Brain microvascular endothelial cell (primary cell): ENCODE measurements at places on chromosomes 12 and 14.

DNA sequence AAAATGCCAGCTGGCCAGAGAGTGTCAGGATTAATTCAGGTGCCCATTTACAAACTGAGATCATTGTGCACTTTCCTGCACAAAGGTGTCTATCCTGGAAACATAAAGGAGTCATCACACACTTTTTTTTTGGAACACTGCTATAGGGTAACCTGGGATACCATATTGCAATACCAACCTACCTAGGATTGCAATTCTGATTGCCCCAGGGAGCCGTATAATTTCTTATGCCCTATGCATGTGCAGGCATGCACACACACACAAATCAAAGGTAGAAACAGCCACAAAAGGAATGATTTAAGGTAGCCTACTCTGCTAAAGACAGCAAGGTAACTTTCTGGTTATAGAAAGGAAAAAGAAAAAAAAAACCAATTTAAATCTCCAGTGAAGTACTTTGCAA, 285.3 kb upstream of the KITLG start:
- no peak for DNase-seq

DNA sequence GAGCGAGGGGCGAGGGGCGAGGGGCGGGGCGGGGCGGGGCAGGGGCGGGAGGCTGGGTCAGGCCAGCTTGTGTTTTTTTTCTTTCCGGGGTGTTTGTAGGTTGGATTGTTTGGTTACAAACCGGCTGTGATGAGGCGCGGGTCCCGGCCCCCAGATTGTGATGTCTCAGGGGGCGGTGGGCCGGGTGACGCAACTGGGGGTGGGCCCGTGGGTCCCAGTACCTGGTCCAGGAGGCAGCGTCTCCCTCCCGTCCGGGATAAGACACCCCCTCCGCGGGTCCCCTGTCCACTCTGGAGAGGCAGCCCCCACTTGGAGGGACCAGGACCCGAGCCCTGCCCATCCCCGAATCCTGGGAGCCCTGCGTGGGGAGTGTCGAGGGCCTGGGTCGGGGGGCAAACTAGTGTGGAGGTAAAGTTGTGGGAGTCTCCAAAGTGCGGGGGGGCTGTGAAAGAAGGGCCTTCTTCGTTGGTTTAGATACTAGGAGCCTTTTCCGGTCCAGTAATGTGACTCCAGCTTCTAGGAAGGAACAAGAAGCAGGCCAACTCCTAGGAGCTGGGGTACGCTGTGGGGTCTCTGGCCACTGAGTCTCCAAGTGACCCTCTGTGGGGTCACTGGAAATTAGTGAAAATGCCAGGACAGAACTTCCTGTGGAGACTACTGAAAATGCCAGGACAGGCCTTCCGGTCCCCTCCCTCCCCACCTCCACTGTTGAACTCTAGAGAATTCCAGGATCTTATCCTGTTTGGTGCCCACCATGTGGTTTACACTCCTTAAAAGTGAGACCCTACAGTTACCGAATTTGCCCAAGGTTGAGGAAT, 579 bp upstream of the CLMN start:
- DNase-seq = no peak

GRCh38 chr14:102028733-102029132, 58.1 kb downstream of the HSP90AA1 start:
- DNase-seq = peak; percentile 53

DNA sequence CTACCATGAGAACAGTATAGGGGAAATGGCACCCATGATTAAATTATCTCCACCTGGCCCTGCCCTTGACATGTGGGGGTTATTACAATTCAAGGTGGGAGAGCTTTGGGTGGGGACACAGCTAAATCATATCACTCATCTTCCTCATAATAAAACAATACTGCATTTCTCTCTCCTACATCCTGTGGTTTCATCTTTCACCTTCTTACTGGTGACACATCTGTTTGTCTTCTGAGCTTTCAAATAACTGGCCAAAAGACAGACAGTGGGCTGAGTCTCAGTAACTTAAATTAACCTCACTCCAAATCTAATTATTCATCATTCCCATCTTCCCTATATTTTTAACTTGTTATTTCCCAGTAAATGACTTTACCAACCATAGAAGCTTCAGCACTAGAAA, 729.7 kb upstream of the USP15 start:
- peak; percentile 8 for DNase-seq

GRCh38 chr12:23831739-23832138, 117.7 kb downstream of the SOX5 start:
- DNase-seq = no peak

DNA sequence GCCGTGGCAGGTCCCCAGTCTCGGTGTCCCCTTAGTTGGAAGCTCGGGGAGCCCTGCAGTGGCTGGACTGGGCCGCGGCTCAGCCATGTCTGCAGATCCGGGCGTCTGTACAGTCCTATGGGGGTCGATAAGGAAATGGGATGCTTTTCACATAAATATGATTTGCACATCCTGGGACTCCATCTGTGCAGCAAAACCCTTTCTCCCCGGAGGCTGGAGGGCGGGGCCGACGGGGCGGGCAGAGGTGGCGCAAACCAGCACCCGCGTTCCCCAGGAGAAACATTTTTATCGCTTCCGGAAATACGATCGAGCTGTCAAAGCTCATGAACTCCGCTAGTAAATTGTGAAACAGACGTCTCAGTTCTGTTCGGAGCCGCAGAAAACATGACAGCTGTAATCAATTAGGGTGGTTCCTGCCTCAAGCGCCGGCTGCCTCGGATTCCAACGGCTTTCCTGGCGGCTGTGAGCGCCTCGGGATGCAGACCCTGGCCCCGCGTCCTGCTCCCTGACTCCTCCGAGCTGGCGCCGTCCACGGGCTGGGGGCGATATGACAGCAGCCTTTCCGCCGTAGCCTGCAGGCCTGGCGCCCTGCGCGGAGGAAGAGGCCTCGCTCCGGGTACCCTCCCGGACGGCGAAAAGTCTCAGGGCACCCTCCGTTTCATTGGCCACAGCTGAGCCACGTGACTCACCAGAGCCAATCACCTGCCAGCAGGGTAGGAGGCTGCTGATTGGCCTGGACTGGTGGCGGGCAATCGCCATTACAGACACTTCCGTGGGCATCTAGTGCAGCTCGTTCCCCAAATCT, 23.0 kb downstream of the DIO3 start:
- DNase-seq = no peak

DNA sequence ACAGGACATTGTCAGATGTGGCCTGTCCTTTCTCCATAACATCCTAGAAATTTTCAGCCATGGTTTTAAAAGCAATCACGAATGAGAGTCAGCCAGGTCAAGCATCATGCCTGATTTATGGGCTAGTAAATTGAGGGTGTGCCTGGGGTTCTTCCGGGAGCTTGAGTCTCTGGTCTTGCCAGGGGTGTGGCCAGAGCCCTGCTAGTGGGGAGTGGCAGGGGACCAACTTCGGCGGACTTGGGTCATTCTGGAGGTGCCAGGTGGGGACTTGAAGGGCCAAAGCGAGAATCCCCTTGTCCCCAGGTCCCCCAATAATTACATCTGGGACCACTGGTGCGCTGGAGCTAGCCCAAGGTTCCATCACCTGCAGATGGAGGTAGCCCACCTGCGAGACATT, 5.7 kb downstream of the OTUB2 start:
- DNase-seq = no peak

- peak; percentile 86 for DNase-seq
Observed at GRCh38 chr14:58082491-58083098, 69.4 kb downstream of the ARMH4 start.

DNA sequence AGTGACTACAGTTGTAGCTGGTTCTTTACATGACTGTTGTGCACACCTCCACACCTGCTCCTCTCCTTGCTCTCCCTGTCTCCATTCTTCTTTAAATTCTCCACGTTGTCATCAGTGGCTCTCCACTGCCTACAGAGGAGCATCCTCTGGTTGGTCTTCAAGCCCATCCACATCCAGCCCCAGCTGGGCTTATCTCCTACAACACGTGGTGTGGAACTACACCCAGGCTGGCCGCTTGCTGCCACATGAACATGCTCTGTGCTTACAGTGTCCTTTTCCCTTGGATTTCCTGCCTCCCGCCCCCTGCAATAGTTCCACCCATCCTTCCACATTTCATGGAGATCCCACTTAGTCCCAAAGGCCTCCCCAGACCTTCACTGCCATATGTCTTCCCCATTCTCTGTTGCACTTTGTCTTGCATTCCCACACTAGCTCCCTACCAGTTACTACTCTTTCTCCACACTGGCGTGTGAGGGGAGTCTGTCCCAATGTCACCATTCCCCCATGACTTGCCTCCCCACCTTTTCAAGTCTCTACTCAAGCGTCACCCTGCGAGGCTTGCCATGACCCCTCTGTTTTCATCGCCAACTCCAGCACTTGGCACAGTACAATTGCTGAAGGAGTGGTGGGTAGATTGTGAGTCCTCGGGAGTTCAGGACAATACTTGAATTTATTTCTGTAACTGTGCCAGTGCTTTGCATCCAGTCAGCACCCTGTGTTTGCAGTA, 9.8 kb upstream of the MCRS1 start:
- DNase-seq = no peak

DNA sequence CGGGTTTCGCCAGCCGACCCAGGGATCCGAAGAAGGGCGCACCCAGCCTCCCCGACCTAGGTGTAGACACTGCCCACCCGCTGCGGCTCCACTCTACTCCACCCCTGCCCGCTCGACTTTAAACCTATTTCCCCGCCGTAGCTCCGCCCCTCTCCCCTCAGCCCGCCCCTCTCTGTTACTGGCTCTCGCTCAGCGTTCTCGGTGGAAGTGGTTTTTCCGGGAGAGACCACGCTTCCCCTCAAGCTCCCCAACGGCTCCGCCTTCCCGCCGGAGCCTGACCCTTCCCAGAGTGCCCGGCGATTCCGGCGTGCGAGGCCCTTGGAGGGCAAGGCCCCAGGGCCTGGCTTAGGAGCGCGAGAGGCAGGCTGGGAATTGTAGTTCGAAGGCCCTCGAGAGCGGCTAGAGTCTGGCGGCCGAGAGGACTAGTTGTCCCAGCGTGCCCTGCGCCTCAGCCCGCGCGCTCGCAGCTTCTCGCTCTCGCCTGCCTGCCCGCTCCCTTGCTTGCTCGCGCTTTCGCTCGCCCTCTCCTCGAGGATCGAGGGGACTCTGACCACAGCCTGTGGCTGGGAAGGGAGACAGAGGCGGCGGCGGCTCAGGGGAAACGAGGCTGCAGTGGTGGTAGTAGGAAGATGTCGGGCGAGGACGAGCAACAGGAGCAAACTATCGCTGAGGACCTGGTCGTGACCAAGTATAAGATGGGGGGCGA, at the start of gene PA2G4:
PA2G4 (plus strand) TSS at position 451 of the 706 bp plus-strand sequence; CDS start at position 630, 179 bp downstream.
- peak; percentile 98 for DNase-seq

DNA sequence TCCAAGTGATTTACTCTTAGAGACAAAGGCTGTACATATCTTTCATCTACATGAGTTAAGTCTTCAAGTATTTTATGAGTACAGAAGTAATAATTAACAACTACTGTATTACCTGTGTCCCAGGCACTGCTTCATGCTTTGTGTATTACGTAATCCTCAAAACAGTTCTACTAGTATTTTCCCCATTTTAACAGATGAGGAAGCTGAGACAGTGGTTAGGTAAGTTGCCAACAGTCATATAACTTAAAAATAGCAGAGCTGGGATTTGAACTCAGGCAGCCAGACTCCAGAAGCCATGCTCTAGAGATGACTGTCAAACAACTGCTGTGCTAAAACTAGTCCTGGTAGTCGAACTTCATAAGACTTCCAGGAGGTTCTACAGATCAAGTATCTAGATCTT, 10.7 kb downstream of the TRMT5 start:
- no peak for DNase-seq

- DNase-seq = no peak
Observed at GRCh38 chr12:127239781-127240180, 1027.2 kb upstream of the TMEM132C start.

DNA sequence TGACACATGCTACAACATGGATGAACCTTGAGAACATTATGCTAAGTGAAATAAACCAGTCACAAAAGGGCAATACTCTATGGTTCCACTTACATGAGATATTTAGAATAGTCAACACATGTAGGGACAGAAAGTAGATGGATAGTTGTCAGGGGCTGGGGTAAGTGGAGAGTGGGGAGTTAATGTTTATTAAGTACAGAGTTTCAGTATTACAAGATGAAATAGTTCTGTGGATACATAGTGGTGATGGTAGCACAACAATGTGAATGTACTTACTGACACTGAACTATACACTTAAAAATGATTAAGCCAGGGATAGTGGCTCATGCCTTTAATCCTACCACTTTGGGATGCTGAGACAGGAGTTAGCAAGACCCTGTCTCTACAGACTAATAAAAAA, 8.7 kb downstream of the NUP107 start:
- DNase-seq = no peak

DNA sequence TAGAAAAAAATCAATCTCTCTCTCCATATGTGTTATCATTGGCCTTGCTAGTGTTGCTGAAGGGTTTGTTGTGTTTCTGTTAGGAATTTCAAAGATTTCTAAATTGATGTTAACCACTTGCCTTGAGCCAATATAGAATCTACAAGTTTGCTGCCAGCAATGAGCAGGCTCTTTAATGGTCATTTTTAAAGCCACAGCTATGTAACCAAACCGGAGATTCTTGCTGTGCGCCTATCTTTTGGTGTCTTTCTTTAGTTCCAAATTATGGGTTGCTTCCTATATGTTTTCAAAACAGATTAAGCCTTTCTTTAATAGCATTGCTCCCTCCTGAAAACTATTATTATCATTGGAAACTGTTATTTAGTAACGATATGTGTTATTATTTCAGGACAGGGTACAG, 545.7 kb downstream of the DIO2 start:
- DNase-seq = no peak

- DNase-seq = no peak
Observed at GRCh38 chr12:53714004-53714403, 13.2 kb downstream of the CALCOCO1 start.

GRCh38 chr14:61559641-61560201, 135.6 kb upstream of the HIF1A start:
- no peak for DNase-seq

GRCh38 chr14:53408175-53408879, 255.2 kb upstream of the DDHD1 start:
- DNase-seq = no peak

DNA sequence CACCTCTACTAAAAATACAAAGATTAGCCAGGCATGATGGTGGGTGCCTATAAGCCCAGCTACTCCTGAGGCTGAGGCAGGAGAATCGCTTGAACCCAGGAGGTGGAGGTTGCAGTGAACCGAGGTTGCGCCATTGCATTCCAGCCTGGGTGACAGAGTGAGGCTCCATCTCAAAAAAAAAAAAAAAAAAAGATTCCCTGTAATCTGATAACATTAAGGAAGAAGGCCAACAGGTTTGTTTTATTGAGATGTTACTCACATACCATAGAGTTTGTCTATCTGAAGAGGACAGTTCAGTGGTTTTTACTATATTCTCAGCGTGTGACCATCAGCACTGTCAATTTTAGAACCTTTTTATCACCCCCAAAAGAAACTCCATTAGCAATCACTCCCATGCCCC, 37.5 kb downstream of the TSPAN9 start:
- DNase-seq = no peak
